ENCODE measurements at places on chromosomes 3 and 15.

- DNase-seq, result no peak
Observed at GRCh38 chr3:61796911-61797310, 235.5 kb downstream of the PTPRG start.

- DNase-seq, result no peak
Observed at GRCh38 chr3:46856576-46857471, 6.4 kb downstream of the MYL3 start.

DNA sequence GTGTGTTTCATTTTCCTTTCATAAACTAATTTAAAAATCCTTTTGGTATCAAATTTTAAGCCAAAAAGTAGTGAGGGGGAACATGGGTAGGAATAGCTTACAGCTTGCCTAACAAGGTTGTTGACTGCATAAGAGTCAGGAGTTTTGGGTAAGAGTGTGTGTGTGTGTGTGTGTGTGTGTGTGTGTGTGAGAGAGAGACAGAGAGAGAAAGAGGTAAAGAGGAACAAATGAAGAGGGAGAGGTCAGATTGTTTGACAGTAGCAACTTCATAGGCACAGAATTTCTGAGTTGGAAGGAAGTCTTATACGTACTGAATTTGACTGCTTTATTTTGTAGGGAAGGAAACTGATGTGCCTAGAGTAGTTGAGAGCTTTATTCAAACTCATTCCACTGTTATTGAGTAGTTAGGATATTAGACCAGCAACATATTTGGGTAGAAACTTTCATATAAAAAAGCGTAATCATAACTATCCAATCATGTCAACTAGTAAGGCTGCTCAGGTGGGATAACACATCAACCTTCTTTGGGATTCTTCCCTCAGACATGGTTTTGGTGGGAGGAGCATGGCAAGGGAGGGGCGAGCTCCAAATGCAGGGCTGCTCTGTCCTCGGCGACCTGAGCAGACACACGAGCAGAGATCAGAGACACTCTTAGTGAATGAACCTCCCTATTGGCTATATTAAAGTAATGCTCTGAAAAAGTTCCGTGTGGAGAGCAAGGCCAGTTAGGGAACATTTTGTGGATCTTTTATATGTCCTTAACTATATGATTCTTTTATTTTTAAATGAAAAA, 86.4 kb downstream of the LPP start:
- DNase-seq, result no peak

GRCh38 chr15:77565378-77565915, 67.3 kb downstream of the LINGO1 start:
- no peak for DNase-seq

GRCh38 chr3:46242120-46242519, at the start of gene CCR3:
CCR3 (plus strand) TSS chr3:46242460; CDS start chr3:46265159, 22,699 bp downstream.
- DNase-seq, result no peak

DNA sequence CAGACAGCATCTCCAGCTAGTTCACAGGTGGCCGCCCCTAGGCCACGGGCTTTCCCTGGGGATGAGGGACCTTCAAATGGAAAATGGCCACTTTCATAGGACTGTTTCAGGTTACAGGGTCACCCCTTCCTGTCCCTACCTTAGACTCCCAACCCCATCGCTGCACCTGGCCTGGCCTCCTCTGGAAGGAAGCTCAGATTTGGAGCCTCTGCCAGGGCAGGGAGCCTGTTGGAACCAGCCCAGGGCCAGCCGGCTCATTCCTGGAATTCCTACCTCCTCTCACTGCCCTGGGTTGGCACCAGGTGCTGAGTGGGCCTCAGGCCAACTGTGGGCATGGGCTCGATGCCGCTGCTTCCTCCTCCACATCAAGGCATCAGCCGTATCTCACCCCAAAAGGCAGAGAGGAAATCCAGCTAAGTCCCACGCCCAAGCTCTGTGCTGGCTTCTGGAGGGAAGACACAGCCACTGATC, 42.2 kb downstream of the KLHL25 start:
- DNase-seq, result no peak

DNA sequence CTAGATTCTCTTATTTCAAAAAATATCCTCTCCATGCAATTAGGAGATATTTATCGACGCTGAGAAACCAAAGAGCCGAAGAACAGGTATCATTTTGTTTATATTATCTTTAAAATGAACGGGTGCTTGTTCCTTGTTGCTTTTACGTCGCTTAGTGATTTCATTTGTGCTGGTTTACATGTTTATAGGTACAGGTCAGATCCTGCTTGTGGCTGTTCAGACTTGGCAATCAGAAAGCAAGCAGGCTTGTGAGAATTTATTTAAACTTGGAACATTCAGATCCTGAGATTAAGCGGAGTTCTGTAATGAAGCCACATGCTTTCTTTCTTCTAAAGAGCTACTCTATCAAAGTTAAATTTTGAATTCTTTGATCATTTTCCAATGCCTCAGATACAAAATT, 43.0 kb upstream of the ATP2C1 start:
- no peak for DNase-seq

GRCh38 chr3:127986803-127987202, 65.4 kb upstream of the SEC61A1 start:
- DNase-seq, result no peak

DNA sequence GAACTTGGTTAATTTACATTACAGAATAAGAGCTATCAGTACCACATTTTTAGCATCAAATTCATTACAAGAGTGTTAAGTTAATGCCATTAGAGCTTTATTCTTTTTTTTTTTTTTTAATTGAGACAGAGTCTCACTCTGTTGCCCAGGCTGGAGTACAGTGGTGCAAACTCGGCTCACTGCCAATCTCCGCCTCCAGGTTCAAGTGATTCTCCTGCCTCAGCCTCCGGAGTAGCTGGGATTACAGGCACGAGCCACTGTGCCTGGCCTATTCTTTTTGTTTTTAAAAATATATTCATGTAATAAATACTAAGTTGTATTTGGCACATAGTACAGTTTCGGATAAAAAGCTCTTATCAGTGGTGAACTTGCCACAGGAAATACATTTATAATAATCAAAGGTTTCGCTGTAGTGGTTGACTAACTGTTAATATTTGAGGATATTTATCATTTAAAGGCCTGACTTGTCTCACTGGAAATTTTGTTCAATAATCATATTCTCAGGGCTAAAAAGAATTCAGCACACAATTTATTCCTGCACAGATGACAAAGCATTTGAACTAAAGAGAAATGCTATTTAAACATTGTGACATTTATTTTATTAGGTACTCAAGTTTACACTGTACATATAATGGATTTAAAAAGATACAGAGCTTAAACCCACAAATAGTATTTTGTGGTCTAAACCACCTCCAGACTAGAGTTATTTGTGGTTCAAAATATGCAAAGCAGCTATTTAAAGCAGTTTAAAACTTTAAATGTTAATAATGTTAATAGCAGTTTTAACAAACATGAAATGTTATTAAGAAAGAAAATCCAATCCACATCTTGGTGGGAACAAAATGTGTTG, 6.1 kb upstream of the LEKR1 start:
- DNase-seq, result no peak

- DNase-seq, result no peak
Observed at GRCh38 chr15:31869686-31870307, 160.5 kb upstream of the CHRNA7 start.
